NCI-H146 (cell line): ENCODE measurements at places on chromosomes 4 and X.
A peak's percentile ranks its signal among the peaks of the same experiment; 100 is the strongest.

DNA sequence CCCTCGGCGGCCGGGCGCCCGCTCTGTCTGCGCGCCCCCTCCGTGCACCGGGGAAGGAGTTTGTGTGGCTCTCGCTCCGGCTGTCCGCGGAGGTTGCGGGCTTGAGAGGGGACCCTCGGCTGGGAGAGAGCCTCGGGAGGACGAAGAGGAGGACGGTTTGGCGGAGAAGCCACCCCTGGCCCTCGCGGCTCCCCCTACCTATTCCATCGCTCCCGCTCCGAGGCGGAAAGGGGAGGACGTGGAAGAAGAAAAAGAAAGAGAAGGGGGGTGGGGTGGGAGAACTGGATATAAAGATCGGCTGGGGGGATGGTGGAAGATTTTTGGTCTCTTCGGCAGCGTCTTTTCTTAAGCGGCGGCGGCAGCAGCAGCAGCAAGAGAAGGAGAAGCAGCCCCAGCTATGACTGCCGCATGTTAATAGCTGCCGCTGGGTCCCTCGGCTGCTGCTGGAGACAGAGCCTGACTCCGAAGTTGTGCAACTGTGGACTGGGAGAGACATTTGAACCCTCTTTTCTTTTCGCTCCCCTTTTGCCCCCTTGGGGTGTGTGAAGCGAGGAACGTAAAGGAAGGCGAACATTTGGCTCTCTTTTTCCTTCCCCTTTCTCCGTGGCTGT, 895 bp downstream of the ADGRL3 start:
- peak; percentile 74 for DNase-seq

DNA sequence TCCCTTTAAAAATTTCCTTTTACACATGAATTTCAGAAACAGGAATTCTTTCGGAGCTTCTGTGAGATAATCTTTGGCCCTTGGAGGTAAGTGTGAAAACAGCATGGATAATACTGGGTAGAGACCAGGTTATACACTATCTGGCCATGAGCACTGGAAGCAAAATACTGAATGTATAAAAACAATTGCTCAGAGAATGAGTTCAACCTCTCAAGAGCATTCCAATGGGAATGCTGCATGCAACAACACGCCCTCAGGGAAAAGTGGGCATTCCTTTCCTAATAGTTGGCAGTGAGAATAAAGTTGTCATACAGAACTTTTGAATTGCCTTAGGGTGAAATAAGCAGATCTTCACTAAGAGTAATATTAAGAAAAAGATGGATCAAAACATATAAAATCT, 574.8 kb upstream of the DIPK2B start:
- no peak for DNase-seq

DNA sequence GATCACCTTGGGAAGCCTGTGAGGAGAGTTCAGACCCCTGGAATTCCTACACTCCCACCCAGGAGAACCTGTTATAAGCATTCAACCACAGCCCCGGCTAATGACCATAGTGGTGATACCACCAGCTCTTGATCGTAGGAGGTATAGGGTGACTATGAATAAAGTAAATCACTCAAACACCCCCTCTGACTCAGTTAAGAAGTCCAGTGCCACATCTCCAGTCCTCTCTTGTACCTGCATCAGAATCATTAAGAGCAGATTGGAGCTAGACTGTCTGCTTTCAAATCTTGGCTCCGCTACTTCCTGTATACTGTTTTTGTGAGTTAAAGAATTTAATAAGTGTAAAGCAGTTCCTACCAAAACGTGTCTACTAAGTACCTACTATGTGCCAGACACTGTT, 565.1 kb upstream of the DIPK2B start:
- DNase-seq: no peak

DNA sequence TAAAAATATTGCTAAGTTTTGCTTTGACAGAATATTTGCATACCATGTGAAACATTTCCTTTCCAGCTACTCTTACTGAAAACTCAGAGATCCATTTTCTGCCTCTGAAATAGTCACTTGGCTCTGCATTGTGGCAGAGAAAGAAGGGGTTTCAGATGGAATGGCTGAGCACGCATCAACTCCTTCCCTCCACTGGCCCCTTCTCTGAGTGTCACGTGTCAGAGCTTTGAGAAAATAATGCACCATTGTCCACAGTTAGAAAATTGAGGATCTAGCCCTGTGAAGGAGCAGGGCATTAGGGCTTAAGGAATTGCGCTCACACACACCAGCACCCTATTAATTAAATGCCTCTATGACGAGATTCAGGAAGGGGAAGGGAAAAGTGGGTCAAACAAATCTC, 78.8 kb upstream of the FAT4 start:
- no peak for DNase-seq

DNA sequence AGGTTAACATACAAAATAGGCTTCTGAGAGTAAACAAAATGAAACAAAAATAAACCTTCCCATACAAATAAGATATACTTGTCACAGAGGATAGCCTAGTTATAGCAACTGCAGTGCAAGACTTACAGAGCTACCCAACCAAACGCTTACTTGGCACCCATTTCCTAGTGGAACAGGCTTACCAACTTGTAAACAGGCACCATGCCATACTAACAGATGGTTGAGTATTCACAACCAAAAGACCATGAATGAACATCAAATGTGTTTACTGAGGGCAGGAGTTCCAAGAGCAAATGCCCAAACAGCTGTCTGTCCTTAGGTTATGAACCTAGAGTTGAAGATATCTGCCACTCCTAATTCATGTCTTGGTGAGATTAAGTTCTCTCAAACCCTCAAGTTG, 2629.2 kb downstream of the PCDH7 start:
- no peak for DNase-seq

- DNase-seq: peak; percentile 47
Measured at GRCh38 chrX:108312957-108313356, 125.3 kb downstream of the COL4A6 start.
